ENCODE measurements at places on chromosomes 16 and 17. TPM values are rescaled to one million over a fixed set of nuclear protein-coding genes. Genes with fewer than 3 reads are reported as not detected.

Gene NLRC3
- total RNA-seq, result 0.91 TPM

Gene OR2C1
- total RNA-seq, result not detected

DNA sequence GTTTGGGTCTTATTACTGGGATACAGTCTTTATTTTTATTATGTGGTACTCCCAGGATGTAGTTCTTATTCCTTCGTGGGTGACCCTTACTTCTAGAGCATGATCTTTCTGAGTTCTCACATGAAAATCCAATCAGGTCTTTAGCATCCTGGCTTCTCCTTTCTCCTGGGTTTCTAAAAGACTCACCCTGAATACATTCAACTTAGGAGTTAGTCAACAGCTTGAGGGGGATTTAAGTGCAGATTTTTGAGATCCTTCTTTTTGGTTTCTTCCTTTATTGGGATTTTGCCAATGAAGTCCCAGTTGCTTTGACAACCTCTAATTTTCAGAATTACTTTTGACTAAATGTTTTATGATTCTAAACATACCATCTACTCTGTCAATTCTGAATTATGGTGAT lies 68.2 kb downstream of the SIAH1 start:
- no peak for DNase-seq
- H3K27me3 ChIP-seq, result no peaks in the 10 kb centered on the region
- H3K4me1 ChIP-seq, result peaks cover 26% of the 10 kb centered on the region
- no peak overlapping the region for H3K27ac ChIP-seq
- peaks cover 13% of the 10 kb centered on the region for H3K36me3 ChIP-seq
- no peak overlapping the region for H3K4me3 ChIP-seq

DNA sequence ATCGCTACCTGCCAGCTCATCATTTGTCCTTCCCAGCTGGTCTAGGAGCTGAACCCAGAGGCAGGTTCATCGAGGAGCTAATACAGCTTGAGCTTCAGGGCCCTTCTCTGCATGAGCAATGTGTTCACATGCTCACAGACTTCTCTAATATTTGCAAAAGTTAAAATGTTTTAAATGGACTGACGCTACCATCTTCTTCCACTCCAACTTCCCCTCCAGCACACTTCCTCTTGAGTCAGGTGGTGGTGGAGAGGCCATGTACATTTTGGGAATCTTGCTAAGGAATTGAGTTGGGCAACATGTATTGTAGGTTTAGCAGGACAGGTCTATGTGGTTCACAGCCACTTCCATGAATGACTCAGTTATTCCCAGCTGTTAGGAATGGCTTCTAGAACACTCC lies 21.6 kb upstream of the RHOT1 start:
- H3K4me1 ChIP-seq, result no peaks in the 10 kb centered on the region
- H3K27me3 ChIP-seq, result peaks cover 28% of the 10 kb centered on the region
- DNase-seq, result no peak
- H3K27ac ChIP-seq, result no peak overlapping the region
- H3K4me3 ChIP-seq, result no peak overlapping the region
- H3K36me3 ChIP-seq, result no peaks in the 10 kb centered on the region

GRCh38 chr17:13510062-13510461 lies 91.7 kb downstream of the HS3ST3A1 start:
- H3K27ac ChIP-seq, result no peak overlapping the region
- no peak for DNase-seq
- H3K36me3 ChIP-seq, result no peaks in the 10 kb centered on the region
- no peaks in the 10 kb centered on the region for H3K4me1 ChIP-seq
- H3K4me3 ChIP-seq, result no peak overlapping the region
- peaks cover 3% of the 10 kb centered on the region for H3K27me3 ChIP-seq

Measured in esophagus muscularis mucosa (tissue), 4 donors.